Stromal cell of bone marrow (primary cell): ENCODE measurements at places on chromosomes 7 and 10.

- no peak for DNase-seq
These were observed 175.4 kb downstream of the MGMT start for GRCh38 chr10:129642427-129642826.

DNA sequence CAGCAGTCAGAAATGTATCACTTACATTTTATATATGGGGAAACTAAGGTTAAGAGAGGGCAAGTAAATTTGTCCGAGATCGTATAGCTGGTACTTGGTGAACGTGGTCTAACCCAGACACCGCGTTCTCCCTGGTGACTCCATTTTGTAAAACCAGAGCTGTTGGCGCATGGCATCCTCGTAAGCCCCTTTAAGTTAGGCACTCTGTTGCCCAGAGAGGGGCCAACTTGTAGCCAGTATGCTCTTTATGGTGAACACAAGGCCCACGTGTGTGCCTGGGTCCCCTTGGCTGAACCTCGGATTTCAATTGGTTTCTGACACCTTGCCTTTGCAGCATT, 39.7 kb upstream of the ZNF518A start:
- no peak for DNase-seq

DNA sequence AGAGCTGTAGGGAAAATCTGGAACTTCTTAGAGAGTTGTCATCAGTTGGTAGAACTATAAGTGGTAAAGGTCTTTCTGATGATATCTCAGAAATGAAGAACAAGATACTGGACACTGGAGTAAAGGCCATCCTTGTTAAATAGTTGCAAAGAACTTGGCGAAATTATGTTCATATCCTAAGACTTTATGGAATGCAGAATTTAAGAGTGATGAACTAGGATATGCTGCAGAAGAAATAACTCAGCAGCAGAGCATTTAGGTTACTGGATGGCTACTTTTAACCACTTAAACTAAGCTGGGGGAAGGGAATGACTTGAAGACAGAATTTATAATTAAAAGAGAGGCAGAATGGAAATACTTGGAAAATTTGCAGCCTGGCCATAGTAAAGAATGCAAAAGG, 23.7 kb downstream of the PTEN start:
- DNase-seq, result no peak

GRCh38 chr7:28961972-28962371, 3.8 kb upstream of the TRIL start:
- no peak for DNase-seq

GRCh38 chr10:132415956-132416355, 19.0 kb downstream of the PWWP2B start:
- DNase-seq, result no peak

DNA sequence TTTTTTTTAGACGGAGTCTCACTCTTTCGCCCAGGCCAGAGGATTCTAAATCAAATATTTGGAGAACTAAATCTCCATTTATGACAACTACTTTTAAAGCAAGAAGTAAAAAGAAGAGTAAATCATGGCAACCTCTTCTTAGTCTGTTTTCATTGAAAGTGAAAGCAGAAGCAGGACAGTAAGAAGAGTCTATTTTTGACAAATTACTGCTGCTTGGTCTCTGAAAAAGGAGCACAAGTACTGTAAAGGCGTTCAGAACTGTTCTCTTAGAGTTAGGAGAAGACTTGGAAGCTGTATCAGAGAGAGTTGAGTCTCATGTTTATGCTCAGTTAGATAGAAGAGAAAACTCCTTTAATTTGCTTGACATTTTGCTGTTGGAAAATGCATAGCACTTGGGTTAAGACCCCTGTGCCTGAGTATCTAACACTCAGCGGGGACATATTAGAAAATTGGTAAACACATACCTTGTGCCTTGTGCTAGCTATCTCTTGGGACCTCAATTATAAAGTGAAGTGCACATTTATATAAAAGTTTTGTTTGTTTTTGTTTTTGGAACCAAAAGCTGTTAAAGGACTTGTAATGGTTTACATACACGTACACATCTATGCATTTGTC, 433.0 kb downstream of the ANKRD7 start:
- DNase-seq, result no peak

- DNase-seq, result no peak
These were observed 110.5 kb downstream of the C10orf105 start for GRCh38 chr10:71608819-71609768.

- no peak for DNase-seq
These were observed 22.7 kb upstream of the ADCYAP1R1 start for GRCh38 chr7:31029251-31030042.

DNA sequence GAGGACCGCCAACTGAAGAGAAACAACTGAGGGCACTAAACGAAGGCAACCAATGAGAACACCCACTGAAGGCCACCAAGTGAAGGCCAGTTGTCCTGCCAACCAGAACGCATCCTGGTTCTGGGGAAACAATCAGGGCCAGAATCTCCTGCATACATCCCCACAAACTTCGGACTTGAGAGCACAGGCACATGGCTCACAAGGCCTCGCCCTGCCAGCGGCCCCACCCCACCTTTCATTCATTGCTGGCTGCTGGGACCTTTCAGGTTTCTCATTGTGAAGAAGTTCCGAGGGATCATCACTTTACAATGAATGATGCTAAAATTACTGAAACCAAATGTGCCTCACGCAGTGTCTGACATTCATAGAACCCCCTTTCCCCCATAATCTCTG, 79.2 kb upstream of the ABI1 start:
- DNase-seq, result no peak

- DNase-seq, result no peak
These were observed 173.0 kb upstream of the LANCL2 start for GRCh38 chr7:55191926-55192692.

DNA sequence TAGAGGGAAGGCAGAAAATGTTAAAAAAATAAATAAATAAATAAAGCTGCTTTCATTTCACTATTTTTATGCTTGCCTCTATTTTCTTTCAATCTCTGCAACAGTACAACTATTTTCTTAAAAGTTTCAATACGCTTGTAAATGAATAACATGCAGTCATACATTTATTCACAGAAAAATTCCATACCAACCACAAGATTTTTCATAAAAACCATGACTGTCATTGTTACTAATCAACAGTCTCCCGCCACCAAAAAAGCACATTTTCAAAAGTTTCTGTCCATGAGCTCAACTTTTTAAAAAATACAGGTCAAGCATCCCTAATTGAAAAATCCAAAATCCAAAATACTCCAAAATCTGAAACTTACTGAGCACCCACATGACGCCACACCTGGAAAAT, 5.3 kb downstream of the PARD3 start:
- DNase-seq, result no peak

DNA sequence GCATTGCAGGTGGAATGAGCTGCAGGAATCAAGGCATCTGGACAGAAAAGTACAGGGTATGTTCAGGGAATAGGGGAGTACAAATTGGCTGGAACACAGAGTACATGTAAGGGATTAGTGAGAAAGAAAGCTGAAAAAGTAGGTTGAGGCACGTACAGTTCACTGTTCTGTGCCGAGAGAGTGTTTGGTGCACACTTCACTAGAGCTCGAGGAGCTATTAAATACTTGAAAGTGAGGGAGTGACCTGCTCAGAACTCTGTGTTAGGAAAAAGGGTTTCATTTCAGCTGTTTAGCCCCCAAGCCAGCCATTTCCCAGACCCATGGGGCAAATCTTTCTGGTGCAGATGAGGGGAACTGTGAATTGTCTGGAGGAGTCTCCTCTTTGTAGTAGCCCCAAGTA, 115.2 kb downstream of the TBXAS1 start:
- DNase-seq, result no peak

- no peak for DNase-seq
These were observed 41.7 kb downstream of the ARL4A start for GRCh38 chr7:12729112-12729511.
